CD4-positive, alpha-beta T cell treated with Interleukin-21 for 1 hour (primary cell): ENCODE measurements at places on chromosomes 2 and 18.

GRCh38 chr2:74777161-74777900 lies 56.6 kb upstream of the HK2 start:
- no peak for DNase-seq

DNA sequence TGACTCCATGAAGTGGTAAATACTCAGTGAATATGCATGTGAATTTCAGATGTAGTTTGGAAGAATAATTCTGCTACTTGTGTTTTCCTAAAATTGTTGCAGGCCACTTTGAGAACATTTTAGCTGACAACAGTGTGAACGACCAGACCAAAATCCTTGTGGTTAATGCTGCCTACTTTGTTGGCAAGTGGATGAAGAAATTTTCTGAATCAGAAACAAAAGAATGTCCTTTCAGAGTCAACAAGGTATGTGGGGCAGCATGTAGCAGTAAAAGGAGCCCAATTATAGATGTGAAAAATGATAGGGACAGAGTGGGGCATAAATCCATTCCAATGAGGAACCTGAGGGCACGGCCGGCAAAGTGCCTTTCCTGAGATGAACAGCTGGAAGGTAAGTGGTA lies 16.1 kb downstream of the SERPINB5 start:
- no peak for DNase-seq

GRCh38 chr18:71252351-71252865 lies 963.6 kb downstream of the SOCS6 start:
- DNase-seq, result no peak

DNA sequence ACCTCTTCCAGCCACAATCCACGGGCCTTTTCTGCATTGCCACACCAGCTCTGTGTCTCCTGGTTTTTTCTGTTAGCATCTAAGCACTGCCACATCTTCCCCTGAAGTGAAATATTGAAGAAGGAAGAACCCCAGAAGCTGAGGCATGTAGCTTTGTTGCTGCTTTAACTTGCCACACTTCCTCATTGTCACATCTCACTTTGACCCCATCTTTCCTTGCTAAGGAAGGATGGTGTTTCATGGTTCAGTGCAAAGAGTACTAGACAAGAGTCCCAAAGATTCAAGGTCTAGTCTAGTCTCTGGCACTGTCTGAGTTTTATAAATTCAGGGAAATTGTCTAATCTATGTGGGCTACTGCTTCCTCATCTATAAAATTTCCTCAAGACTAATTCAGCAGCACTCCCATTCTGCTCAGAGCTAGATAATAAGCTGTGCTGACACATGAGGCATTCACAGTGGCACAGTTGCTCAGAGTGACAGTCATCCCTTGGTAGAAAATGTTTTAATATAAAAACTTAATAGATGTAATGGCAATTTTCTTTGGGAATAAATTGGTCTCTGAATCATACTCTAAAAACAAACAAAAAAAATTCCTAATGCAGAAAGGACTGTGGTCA lies 483.0 kb upstream of the ID2 start:
- DNase-seq, result no peak

GRCh38 chr2:55109219-55109891 lies 59.1 kb upstream of the RTN4 start:
- DNase-seq, result no peak

- DNase-seq, result no peak
These were observed 87.4 kb downstream of the RNF144A start for GRCh38 chr2:7004636-7005035.

GRCh38 chr18:3117493-3118192 lies 102.1 kb downstream of the MYOM1 start:
- DNase-seq, result no peak

DNA sequence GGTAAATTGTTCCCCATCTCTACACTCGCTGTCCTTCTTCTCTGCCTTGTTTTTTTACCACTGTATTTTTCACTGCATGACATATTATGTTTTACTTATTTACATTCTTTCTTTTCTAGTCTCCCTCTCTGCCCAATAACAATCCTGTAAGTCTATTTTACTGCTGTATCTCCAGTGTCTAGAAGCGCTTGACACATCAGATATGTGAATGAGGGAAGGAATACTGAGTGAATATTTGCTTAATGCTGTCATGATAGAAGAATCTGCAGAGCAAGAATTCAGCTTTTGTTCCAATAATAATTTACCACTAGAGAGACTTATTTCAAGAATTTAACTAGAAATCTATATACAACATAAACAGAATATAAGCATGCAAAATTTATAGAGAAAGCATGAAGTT lies 99.5 kb downstream of the GALNT13 start:
- DNase-seq, result no peak

DNA sequence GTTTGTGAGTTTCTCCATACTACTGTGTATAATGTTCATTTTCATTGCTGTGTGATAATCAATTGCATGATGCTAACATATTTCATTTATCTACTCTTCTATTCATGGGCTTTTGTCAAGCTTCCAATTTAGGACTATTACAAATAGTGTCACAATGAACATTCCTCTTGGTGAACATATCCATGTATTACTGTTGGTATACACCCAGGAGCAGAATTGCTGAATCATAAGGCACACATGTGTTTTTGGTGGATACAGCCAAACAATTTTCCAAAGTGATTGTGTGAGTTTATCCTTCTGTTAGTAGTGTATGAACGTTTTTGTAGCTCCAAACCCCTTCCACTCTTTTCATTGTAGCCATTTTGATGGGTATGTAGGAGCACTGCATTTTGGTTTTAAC lies 101.6 kb upstream of the COPS8 start:
- no peak for DNase-seq

DNA sequence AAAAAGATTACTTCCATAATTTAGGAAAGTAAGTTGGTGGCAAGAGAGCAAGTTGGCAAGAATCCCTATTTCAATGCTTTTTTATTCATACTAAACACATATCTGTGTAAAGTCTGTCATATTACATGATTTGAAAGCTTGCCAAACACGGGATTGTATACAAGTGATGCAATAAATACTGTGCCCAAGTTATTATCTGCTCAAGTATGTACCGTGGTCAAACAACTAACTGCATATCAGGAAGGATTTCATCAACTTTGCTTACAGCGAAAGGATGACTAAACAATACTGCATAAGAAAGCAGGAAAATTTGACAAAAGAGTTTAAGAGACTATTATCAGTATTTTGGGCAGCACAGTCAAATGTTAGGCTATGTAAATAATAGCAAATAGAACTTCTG lies 69.6 kb upstream of the SCN1A start:
- no peak for DNase-seq

DNA sequence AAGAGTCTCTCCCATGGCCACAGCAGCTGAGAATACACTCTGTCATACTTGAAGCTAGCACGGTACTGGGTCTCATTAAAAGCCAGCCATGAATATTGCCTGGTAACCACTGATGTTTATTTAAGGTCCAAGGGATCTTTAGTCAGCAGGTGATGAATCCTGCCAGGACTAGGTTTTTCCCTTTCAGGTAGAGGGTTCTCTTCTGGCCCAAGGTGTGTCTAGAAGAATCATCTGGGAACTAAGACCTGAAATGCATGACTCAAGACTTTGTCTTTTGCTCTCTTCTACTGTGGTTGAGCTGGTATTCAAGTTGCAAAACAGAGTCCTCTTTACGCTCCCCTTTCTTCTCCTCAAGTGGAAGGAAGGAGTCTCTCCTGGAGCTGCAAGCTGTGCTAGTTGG lies 400.5 kb upstream of the FSIP2 start:
- DNase-seq, result no peak

DNA sequence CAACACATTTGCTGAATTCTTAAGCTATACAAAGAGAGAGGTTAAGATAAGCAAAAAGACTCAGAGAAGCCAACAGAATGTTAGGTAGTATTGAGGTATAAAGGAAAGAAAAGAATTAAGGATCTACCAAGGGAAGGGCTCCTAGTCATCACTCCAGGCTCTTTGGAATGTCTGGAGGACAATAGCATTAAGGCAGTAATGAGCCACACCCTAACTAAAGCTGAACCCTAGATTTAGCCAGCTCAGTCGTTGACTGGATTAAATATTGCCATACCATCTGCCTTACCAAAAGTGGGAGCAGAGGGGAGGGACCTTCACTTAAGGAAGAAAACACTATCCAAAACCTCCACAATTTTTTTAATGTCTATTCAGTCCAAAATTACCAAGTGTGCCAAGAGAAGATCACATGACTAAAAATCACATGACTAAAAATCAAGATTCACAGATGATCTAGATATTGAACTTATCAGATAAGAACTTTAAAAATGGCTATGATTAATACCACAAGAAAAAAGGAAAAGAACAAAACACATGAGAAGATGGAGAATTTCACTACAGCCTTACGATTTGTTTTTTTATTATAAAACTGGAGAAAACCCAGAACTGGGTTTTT lies 59.7 kb downstream of the EXOC6B start:
- no peak for DNase-seq

DNA sequence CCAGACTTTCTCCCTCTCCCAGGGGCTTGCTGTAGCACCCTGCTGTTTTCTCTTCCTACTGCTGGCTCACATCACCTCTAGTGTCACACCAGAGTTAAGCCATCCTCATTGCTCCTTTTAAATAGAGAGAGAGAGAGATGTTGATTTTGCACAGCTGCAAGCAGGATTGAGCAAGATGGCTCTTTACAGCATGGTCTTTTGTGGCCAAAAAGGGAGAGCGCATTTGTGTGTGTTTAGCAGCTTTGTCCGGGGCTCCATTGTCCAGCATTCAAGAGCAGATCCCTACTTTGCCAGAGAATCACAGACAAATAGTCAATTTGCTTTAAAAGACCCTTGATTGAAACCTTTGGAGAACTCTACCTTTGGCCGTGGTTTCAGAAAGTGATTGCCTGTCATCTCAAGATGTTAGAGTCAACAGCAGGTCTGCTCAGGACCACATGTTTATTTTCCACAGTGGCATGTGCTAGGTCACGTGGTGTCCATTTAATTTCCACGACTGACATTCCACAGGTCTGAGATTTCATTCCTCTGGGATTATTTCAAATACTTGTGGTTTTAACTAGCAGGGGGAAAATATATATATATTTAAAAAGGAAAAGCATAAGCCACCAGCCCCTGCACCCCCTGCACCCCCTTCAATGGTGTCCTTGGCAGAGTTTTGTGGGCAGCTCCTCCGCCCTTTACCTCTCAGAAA lies 359.9 kb upstream of the SLC14A2 start:
- DNase-seq, result no peak

DNA sequence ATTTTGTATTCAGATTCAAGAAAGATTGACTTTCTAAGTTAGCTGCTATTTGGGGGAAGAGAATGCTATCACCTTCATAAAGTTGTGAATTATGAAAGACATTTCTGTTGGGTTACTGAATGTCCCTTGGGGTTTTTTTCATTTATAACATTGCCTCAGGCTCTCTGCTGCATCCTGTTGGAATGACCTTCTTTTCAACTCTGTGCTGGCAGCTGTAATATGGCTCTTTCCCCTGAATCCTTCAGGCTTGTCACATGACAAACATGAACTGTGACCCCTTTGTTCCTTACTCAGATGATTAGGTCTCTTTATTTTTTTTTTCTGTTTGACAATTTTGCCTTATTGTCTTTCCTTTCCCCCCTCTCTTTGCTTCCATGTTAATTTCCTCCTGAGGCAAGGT lies 159.8 kb downstream of the TAF4B start:
- DNase-seq, result no peak

GRCh38 chr2:108605947-108606346 lies 71.7 kb downstream of the LIMS1 start:
- DNase-seq, result no peak

DNA sequence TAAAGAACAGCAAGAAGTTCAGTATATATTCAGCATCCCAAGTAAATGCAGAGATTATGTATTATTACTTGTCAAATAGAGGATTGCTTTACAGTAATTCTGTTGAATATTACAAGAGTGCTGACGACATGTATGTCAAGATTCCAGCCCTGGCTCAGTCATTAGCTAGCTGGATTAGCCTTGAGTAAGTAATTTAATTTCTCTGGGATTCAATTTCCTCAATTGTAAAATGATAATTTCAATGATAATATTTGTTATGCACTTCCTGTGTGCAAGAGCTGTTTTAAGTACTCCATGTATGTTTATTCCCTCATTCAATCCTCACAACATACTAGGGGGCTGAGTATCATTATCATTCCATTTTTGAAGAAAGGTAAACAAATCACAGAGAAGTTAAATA lies 44.0 kb downstream of the TCF4 start:
- no peak for DNase-seq

DNA sequence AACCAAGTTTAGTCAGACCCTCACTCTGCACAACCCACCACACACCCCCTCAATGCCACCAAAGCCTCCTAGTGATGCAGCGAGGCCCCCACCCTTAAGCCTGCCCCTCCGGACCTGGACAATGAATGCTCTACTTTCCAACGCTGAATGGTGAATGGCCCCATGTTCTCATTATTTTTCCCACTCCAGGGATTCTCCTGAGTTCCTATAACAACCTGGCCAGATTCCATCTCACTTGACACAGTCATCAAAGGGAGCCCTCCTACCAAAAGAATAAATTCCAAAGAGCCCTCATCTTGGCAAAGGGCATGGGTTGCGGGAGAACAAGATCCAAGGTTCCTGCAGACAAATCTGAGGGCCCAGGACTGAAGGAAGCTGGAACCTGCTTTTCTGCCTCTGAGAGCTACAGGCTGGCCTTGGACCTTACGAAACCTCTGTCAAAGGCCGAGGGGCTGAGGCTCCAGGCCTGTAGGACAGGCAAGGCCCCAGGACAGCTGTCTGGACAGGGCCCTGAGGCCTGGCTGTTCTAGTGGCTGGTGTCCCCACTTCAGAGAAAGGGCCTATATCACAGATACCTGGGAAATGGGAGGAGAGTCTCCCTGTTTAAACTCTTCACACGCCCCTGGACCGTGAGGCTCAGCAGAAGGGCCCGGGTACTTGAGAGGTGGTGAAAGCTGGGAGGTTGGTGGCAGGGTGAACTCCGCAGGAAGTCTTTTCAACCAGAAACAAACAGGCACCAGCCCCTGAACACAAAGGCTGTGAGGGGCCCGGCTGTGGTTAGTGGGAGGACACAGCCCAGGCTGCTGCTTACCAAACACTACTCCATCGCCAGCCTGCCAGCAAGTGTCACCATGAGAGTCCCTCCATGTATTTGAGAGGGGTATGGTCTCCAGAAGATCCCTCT lies 27.3 kb downstream of the SFXN5 start:
- DNase-seq, result no peak

DNA sequence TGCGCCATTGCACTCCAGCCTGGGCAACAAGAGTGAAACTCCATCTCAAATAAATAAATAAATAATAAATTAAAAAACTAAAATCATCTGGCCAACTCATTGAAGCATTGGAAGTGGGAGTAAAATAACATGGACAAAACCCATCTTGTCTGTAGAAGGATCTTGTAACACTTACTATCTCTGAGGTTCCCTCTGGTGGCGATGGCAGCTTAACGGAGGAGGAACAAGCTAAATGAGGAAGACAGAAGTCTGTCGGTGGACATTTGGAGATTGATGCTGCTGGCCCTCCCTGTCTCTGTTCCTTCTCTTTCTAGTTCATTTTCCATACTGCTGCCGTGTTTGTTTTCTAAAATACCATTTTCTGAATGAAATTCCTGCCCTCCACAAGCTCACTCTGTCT lies 43.4 kb downstream of the ZCCHC2 start:
- DNase-seq, result peak; percentile 25
